ENCODE measurements at places on chromosomes 1 and 21. TPM values are rescaled to one million over a fixed set of nuclear protein-coding genes. Genes with fewer than 3 reads are reported as not detected.

DNA sequence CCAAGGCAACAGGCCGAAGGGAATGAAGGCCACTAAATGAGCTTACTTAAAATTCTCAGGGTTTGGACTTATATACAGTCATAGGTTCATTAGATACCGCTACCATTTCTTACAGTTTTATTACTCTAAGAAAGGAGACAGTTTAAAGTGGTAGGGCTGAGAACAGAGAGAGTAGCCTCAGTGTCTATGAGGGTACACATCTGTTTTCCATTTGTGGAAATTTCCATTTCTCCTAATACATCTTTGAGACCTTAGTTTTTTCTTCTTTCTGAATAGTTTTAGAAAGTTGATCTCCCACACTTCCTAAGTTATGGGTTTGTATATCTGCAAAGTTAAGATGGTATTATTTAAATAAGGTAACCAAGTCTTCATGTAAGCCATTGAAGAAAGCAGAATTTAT is 1279.1 kb downstream of the NCAM2 start:
- no peaks in the 10 kb centered on the region for H3K36me3 ChIP-seq
- H3K27me3 ChIP-seq: no peaks in the 10 kb centered on the region
- no peak overlapping the region for H3K4me3 ChIP-seq
- DNase-seq: no peak
- no peak overlapping the region for H3K27ac ChIP-seq

ERICH3 gene
- total RNA-seq: not detected

IFFO2 gene
- total RNA-seq: 4.7 TPM

EDARADD gene
- total RNA-seq: 2.5 TPM
